ENCODE measurements at places on chromosomes 5 and 9.

- no peak for DNase-seq
Measured at GRCh38 chr9:109751253-109751652, 28.7 kb upstream of the PALM2AKAP2 start.

- no peak for DNase-seq
Measured at GRCh38 chr5:154524859-154525258, 46.8 kb upstream of the HAND1 start.

- DNase-seq = no peak
Measured at GRCh38 chr5:21573416-21574314, 1279.5 kb downstream of the CDH12 start.

DNA sequence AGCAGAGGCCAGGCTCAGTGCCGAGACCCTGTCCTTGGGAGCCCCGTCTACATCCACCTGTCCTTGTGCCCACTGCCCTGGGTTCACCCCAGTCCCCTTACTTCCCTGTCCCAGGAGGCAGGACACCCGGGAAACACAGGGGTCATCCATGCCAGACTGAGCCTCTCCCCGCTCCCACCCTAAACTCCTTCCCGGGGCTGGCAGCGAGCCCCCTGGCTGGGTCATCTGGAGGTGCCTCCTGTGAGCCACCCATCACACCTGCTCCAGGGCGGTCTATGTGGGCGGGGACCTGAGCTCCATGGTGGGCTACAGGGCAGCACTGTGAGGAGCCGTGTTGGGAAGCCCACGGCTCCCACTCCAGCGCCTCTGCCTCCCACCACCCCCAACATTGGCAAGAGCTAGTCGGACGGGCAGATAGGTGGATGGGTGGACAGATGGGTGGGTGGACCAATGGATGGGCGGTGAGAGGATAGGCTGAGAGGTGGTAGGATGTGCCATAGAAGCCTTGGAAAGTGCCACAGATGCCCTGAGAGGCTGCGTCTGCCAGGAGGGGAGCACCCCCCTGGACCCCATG lies 42.5 kb upstream of the RXRA start:
- DNase-seq = no peak

DNA sequence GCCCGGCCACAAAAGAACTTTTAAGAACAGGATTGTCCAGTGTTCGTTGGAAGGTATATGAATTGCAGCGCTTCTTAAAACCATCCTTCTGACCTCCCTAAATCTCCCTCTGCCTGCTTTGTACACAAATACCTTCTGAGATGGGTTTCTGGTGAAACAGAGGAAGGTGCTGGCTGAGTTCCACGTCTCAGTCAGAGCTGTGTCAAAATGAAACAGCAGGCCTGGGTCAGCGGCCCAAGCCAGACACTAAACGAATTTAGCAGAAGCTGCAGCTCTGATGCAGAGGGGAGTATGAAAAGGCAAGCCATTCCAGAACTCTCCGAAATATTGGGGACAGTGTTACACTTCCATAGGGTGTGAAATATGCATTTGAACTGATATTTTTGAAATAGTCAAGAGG lies 37.8 kb upstream of the CRB2 start:
- DNase-seq = no peak

DNA sequence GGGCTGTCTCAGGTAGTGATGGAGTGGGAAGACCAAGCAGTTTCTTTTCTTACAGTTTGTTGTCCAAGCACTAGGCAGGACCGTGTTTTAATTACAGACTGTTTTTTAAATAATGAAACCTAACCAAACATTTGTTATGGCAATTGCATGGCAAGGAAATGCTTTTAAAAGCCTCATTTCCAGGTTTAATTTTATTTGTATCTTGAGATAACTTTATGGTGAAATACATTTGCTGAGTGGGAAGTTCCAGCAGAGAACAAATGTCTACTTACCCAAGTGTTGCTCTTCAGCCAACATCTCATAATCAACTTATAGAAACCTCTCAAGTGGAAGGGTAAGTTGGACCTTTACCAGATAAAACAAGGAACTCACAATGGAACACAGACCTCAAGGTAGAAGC lies 11.8 kb upstream of the LHFPL2 start:
- no peak for DNase-seq

GRCh38 chr5:150487199-150488061 lies 20.5 kb upstream of the NDST1 start:
- no peak for DNase-seq

DNA sequence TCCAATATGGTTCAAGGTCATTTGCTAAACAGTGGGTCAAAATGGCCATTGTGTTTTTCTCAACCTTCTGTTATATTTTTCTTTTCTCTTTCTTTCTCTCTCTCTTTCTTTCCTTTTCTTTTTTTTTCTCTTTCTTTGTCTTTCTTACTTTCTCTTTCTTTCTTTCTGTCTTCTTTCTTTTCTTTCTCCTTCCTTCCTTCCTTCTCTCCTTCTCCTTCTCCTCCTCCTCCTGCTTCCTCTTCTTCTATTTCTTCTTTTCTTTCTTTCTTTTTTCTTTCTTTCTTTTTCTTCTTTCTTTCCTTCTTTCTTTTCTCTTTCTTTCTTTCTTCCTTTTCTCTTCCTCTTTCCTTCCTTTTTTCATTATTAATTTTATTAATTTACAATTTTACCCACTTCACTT lies 619.5 kb downstream of the IRX1 start:
- no peak for DNase-seq

- DNase-seq = peak; percentile 85
Measured at GRCh38 chr5:177431317-177432142, 5.1 kb downstream of the GRK6 start.

GRCh38 chr9:128643519-128644300 lies 12.9 kb downstream of the DYNC2I2 start:
- DNase-seq = no peak

GRCh38 chr5:58201922-58202648 lies 257.8 kb downstream of the PLK2 start:
- no peak for DNase-seq

DNA sequence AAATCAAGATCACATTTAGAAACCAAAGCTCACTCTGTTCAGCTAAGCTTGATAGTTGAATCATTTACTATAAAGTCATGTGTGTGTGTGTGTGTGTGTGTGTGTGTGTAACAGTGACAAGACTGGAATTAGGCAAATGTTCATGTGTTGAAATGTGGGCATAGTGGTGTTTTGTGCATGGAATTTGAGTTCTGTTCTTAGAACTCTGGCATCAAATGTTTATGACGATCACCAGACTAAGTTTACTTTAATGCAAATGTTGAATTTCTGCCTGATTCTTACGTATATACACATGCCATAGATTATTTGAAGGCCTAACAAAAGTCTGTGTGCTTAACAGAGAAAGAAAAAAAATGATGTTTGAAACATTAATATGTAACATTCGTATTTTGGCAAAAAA lies 72.8 kb upstream of the COL5A1 start:
- no peak for DNase-seq

DNA sequence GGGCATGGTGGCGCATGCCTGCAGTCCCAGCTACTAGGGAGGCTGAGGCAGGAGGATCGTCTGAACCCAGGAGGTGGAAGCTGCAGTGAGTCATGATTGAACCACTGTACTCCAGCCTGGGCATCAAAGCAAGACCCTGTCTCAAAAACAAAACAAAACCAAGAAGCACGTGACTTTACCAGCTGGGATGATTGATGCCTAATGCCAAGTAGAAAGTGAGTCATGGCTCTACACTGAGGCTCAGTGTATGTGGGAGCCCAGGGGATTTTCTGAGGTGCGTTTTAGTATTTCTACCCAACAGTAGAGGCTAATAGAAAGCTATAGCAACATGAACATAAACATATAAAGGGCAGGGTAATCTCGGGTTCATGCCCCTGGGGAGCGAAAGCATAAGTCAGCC lies 13.9 kb upstream of the BRD3OS start:
- no peak for DNase-seq

DNA sequence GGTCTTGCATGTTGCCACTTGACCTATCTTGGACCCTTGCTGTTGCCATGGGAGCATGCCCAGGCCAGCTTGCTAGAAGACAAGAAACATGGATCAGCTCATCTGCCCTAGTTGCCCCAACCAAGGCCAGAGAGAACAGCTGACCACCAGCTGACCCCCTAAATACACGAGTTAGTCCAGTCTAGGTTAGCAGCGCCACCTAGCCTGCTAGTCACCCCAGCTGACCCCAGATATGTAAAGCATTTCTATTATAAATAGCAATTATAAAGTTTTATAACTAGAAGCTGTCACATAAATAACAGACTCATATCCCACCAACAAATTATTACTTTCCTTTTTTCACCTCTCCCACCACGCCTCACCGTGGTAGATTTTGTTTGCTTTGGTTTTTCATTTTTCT lies 387.8 kb downstream of the RASEF start:
- no peak for DNase-seq

GRCh38 chr5:75005561-75005960 lies 46.8 kb downstream of the GCNT4 start:
- DNase-seq = no peak

DNA sequence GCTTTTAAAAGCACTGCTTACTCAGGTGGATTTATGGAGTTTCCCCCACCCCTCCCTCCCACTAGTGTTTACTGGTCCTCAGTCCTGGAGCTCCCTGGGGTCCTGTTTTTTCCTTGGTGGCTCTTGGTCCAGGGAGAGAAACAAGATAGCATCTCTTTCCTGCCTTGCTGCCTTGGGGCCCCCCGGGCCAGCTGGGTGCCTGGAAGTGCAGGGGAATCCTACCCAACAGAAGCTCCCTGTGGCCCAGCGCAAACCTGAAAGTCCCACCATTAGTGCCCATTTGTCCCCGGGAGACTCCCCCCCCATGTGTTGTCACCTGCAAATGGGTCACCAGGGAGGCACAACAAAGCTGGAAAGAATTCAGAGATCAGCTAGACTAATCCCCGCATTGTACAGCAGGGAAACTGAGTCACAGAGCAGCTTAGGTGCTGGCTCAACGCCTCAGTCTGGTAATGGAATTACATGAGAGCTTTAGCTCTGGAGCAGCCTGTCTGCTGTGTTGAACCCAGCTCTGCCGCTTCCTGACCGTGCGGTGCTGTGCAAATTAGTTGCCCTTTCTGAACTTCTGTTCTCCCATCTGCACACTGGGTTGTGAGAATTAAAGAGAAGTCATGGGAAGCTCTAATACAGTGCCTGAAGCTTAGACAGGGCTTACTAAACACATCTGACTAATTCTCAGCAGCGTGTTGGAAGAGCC lies 38.2 kb downstream of the DAB2IP start:
- DNase-seq = no peak

- no peak for DNase-seq
Measured at GRCh38 chr5:142202282-142202681, 93.7 kb downstream of the NDFIP1 start.

GRCh38 chr9:113894166-113894565 lies 18.1 kb downstream of the ZNF618 start:
- no peak for DNase-seq

DNA sequence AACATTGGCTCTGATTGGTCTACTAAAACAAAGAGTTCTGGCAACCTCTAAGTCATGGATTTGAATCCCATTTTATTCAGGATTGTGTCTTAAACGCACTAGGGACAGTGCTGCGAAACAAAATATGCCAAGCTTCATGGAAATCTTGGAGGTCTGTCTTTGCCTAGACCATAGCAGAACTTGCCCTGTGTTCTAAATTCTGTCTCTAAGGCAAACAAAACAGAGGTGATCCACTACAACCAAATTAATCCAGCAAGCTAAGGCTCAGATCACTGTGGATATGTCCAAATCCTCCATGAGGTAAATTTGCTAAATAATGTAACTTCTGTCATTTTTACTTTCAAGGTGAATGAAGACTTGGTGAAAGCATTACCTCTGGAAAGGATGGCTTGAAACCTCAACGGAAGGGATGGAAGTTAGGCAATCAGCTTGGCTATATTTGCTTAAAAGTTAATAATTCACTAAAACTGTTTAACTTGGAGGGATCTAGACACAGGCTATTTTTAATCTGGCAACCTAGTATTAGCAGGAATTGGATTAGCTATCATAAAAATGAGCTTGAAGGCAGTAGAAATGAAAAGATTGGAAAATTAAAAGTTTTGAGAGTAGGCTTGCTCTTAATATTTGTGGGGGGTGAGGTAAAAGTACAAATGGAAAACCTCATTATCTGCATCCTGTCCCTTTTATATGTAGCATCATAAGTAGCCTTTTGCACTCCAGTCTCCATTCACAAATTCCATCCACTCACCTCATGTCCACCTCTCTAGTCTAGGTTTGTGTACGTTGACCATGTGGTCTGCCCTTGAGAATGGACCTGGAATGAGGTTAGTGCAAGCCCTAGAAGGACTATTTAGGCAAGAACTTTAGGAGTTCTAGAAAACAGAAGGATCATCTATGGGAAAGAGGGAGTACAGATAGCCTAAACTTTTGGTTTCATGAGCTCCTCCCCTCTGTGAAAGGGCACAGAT lies 176.2 kb downstream of the SMC2 start:
- DNase-seq = no peak

DNA sequence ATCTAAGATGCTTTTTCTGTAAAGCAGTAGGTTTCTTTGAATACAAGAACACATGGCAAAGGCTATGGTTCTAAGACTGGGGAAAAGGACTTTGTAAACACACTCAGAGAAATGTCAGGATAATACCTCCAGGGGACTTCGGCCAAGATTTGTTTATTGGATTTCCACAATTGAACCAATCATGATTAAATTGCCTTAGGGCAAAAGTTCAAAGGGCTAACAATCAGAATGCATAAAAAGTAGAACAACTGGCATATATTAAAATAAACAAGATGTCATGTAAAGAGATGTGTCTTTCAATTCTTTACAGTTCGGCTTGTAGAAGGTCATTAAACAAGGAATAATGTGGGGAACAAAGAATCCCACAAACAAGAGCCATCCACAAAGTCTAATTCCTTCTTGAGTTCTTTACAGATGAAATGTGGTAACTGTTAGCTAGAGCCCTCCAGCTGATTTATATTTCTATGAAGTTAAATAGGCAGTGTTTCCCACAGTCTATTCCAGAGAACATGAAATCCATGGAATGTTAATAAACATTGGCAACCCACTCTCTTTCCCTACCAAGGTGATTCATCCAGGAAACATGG lies 565.5 kb downstream of the ZNF608 start:
- no peak for DNase-seq

GRCh38 chr5:162603443-162604070 lies 536.0 kb downstream of the GABRG2 start:
- DNase-seq = no peak

- no peak for DNase-seq
Measured at GRCh38 chr5:112691758-112692157, 45.9 kb upstream of the APC start.

GRCh38 chr5:146048994-146049703 lies 56.2 kb downstream of the PLAC8L1 start:
- DNase-seq = peak; percentile 4
